ENCODE measurements at places on chromosomes 7 and 10. TPM values are rescaled to one million over a fixed set of nuclear protein-coding genes. Genes with fewer than 3 reads are reported as not detected.

Gene CD36
- total RNA-seq, result 32.1 TPM

Gene FAM25C
- total RNA-seq, result not detected

Gene VWDE
- total RNA-seq, result 7.2 TPM

Gene PAPOLB
- total RNA-seq, result 3.9 TPM

Gene THAP5
- total RNA-seq, result 34.8 TPM

Gene OR2A5
- not detected for total RNA-seq

Gene CYP26C1
- 9.5 TPM for total RNA-seq

Gene CHAT
- total RNA-seq, result 7.4 TPM

GRCh38 chr7:105439174-105439893, 50.6 kb upstream of the SRPK2 start:
- DNase-seq, result no peak

DNA sequence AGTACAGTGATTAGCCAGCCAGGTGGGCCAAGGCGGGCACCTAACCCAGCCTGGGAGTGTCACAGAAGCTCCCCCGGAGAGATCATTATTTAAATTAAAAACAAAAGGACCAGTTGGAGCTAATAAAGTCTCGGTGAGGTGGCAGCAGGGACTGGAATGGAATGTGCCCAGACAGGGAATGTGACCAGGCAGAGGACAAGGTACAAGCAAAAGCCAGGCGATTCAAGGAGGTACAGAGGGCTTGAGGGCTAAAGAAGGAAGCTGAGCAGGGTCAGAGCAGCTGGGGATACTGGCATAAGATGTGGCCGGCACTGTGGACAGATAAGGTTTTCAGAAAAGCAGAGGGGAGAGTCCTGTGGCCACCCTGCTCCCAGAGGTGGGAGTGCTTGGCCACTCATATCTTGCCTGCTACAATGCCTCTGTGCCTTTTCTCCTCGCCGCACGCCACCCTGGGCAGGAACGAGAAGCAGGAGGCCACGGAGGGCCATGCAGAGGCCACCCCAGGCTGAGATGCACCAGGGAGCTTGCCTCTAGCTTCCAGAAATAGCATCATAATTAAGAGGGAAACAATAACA, 13.2 kb downstream of the TMEM273 start:
- no peak for DNase-seq

GRCh38 chr10:132407846-132408278, 10.9 kb downstream of the PWWP2B start:
- no peak for DNase-seq

DNA sequence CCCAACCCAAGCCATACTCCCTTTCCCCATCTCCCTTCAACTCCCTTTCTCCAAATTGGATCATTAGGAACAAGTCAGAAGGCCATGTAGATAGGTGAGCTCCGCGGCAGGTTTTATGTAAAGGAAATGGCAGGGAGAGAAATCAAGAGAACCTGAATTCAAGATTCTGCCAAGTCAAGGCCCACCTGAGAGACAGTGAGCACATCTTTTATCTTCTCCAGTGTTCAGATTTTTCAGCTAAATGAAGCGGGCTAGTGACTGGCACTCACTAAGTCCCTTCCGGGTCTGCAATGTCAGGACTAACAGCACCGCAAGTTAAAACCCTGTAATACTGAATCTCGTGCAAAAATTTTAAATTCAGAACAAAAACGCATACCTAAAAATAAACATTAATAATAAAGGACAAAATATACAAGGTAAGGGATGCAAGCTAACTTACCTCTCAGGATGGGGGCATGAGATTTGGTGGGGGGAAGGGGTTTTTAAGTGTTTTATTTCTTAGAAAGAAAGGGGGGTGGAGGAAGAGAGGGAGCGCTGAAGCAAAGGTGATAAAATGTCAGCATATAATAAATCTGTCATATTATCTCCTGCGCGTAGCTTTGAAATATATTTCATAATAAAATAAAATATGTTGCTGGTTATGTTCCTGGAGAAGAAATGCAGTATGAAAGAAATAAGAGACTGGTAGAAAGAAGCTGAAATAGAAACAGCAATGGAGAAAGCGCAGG, 17.6 kb downstream of the TCAF1 start:
- no peak for DNase-seq

DNA sequence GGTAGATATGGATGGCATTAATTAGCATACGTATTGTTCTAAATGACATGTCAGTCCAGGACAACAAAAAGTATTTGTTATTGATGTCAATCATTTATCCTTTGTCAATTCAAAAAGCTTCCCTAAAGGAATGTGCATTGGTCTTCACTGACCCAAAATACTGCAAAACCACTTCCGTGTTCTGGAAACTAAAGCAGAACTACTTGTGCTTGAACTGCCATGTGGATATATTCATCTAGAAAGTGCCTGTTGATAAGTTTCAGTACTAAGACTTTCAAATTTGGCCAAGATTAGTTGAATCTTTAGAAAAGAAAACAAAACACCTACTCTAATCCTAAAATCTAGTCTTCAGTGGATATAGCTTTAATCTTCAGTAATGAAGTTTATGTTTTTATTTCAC, 242.1 kb upstream of the PPP1R3A start:
- no peak for DNase-seq

DNA sequence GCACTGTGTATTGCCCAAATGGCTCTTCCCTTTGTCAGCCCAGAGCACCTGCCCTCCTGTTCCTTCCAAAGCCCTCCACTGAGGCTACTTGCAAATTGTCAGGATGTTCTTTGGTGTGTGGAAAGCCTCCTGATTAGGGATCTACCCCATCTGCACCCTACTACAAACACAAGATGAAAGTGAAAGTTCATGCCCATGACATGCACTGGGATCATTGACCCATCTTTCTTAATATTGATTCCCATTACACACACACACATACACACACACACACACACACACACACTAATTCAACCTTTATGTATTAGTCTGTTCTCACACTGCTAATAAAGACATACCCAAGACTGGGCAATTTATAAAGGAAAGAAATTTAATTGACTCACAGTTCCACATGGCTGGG, 213.7 kb upstream of the IGFBP3 start:
- DNase-seq, result no peak

GRCh38 chr7:71752171-71752935, 620.4 kb downstream of the GALNT17 start:
- peak; percentile 81 for DNase-seq

- no peak for DNase-seq
Measured at GRCh38 chr10:104016661-104017060, 49.7 kb downstream of the SLK start.

DNA sequence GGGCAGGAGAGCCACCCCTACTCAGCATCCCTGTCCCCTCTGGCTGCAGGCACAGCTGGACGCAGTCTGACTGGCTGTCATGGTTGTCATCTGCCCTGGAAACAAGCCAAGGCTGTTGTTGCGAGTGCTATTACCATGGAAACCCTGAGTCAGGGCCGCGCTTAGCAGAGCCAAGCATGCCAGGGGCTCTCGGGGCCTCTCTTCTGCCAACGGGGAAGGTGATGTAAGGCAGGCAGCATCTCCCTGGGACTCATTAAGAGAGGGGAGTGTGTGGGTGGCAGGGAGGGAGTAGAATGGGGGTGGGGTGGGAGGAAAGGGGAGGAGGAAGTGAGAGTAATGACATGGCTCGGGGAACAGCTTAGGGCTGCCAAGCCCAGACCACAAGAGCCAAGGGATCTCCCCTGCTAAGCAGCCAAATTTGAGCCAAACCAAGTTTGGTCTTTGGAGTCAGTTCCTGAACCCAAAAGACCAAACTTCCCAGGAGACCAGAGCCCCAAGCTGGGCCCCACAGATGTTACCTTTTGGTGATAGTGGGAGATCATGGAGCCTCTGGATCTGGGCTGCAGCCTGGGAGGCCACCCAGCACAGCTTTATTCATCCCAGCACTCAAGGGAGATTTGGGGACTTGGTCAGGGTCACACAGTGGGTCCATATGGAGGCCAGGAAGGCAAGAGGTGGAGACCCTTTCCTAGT, 67.6 kb downstream of the TMEM130 start:
- DNase-seq, result no peak

DNA sequence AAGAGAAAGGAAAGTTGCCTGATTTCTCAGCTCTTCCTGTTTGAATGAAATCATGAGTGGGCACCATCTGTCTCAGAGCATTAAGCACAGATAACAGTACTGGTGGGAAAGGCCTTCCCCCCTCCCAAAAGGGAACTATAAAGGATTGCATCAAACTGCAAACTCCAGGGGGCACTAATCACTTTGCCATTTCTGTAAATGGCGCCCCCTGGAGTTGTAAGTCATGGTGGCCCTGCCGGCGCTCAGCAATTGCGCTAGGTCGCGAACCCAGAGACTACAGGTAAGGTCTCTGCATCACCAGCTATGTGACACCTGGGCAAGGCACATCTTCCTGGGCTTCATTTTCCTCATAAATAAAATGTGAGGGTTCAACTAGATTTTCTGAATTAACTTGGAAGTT, 11.1 kb downstream of the LRRC4 start:
- DNase-seq, result no peak

DNA sequence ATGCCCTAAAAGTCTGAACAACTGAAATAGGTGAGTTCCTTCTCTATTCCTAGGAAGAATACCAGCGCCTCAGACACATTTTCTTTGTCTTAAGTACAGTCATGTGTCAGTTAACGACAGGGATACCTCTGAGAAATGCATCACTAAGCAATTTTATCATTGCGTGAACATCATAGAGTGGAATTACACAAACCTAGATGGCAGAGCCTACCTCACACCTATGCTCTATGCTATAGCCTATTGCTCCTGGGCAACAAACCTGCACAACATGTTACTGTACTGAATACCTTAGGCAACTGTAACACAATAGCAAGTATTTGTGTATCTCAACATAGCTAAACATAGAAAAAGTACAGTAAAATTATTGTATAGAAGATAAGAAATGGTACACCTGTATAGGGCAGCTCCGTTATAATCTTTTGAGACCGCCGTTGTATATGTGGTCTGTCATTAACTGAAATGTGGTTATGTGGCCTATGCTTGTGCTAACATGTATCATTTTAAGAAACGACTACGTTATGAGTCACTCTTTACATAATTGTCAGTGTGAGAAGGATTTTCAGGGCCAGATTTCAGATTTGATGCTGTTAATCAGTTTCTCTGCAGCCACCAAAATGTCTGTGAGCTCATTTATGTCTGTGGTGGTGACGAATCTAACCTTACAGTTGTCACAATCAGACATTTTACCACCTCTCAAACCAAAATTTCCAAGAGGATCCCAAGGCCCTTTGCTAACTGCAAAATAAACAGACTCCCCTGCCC, 66.1 kb upstream of the STK17A start:
- DNase-seq, result no peak

DNA sequence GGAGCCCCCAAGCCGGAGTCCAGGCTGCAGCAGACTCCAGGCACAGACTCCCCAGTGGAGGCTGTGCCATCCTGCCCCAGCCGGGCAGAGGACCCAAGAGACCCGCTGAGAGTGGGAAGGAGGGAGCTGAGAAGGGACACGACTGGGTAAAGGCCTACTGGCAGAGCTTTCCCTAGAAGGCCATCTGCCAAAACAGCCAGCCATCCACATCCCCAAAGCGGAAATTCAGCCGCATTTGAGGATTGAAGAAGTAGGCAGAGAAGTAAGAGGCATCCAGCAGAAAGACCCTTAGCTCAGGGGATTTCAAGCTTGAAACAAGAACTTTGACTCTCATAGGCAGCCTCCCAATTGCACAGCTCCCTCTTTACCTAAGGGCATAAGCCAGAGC, 857 bp downstream of the CPXM2 start:
- no peak for DNase-seq

GRCh38 chr7:144720149-144720548, 115.7 kb downstream of the TPK1 start:
- no peak for DNase-seq

- no peak for DNase-seq
Measured at GRCh38 chr7:141575164-141575563, 24.0 kb downstream of the AGK start.

- no peak for DNase-seq
Measured at GRCh38 chr7:30184791-30185487, 50.2 kb downstream of the MTURN start.

DNA sequence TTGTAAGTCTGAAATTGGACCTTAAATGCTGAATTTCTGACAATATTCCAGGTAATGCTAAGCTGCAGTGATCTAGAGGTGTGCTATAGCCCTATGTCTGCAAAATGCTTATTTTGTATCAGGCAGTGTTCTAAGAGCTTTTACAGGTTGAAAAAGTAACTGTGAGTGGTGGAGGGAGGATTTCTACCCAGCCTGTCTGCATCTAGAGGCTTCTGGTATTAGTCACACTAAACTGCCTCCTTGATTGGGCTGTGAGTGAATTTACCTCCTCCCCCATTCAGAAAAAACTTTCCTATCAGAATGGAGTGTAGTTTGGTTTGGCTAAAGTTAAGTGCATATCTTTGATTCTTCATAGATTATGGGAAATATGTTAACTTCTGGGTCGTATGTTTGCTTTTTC, 56.8 kb downstream of the BBS9 start:
- no peak for DNase-seq

GRCh38 chr10:29737074-29737593, 102.4 kb upstream of the SVIL start:
- no peak for DNase-seq

GRCh38 chr7:69864822-69865221, 266.5 kb downstream of the AUTS2 start:
- no peak for DNase-seq

DNA sequence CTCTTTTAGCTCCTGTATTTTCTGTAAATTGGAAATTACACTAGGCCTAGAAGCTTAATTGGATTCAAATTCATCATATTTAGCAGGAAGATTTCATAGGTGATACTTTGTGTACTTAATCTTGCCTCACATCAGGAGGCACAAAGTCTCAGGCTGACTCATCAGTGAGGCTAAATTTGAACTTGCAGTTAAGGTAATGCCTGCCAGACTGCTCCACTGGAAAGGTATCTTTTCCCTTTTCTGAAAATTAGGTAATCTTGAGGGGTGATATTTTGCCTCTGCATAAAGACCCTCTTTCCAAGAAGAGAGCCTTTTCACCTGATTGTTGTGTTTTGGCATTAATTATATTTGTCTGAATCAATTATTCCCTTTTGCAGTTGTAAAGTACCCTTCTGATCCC, 14.6 kb downstream of the PPIA start:
- no peak for DNase-seq

DNA sequence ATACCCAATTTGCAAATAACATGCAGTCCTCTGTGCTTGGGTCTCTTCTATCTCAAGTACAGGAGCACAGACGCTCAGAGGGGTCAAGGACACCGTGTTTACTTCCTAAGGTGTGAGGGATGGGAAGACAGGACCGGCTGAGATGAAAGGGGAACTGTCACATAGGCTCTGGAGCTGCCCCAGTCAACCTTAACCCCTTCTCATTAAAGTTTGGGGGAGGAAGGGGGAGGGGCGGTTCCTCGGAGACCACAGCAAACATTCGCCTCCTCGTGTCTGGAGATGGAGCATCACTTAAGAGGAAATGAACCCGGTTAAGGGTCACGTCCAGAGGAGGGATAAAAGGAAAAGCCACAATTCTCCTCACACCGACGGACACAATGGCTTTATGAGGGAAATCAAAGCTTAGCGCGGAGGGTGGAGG, 1.1 kb downstream of the SH3PXD2A start:
- no peak for DNase-seq

All from cerebellum (tissue), 4 donors.